ENCODE measurements at places on chromosomes 1 and 21.
A peak's percentile ranks its signal among the peaks of the same experiment; 100 is the strongest.

DNA sequence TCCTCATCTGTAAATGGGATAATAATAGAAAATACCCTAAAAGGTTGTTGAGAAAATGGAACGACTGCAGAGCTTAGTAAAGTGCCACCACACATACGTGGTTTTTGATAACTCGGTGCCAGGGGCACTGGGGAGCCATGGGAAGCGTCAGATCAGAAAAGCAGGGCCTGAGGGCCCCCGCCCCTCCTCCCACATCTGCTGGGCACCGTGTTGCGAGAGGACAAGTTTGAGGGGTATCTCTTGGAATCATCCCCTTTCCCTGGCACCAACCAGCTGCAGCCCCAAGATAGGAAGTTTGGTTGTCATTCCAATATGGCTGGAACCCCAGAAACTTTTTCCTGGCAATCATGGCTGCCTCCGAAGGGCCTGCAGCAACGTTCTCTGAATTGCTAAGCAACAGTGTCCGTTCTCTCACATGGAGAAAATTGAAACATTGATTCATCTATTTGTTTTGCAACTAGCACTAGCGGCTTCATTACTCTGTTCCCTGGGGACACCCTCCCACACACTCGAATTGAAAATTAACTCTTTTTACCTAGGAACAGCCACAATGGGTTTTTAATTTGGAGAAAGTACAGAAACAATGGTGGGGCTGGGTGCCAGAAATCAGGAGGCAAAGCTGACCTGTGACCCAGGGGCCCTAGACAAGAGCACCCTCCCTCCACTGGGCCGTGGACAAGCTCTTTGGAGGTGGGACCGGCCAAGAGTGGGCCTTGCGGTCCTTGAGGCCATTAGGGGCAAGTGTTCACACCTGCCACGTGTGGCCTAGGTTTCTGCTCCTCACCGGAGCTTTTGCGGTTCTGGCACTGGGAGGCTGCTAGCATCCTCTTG lies 190.0 kb upstream of the VAMP3 start:
- DNase-seq, result no peak

DNA sequence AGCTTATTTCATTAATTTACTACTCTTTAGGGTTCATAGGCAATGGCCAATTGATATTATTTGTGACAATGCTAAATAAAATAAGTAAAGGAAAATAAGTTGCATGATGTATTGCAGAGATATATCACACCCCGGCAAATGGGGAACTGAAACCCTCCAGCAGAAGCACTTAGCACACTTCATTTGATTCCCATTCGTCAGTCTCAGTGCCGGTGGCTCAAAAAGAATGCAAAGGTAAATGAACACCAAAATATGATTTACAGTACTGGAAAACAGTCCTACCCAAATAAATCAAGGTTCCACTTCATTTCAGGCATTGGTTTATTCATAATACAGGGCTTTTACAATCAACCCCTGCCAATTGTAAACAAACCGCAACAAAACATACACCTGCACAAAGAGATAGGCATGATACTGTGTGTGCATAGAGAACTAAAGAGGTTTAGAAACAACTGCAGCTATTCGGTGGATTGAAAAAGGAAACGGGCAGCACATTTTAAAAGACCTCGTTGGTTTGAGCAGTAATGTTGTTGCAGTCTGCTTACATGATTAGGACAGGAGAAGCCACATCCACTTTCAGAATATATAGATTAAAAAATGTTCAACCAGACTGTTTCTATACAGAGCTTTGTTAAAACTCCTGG lies 1019.2 kb downstream of the TTLL7 start:
- DNase-seq, result no peak

DNA sequence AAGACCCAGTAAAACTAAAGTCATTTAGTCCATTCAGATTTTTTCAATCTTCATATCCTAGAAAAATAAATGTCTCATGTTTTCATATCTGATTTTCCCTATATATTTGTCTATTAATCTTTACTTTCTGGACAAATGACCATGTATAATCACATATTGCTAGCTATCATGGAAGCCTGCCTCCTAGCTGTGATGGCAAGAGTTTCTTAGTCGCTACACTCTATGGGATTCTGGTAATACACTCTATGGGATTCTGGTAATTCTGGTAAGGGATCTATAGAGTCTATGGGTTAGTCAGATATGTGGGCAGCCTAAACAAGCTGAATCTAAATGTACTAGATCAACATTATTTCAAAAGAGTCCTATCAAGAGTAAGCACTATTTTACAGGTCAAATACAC lies 198.7 kb upstream of the LHX8 start:
- DNase-seq, result no peak

- DNase-seq, result no peak
Observed at GRCh38 chr1:24323281-24323680, 4.1 kb downstream of the GRHL3 start.

GRCh38 chr1:161777261-161777660 lies 11.1 kb downstream of the ATF6 start:
- DNase-seq, result no peak

DNA sequence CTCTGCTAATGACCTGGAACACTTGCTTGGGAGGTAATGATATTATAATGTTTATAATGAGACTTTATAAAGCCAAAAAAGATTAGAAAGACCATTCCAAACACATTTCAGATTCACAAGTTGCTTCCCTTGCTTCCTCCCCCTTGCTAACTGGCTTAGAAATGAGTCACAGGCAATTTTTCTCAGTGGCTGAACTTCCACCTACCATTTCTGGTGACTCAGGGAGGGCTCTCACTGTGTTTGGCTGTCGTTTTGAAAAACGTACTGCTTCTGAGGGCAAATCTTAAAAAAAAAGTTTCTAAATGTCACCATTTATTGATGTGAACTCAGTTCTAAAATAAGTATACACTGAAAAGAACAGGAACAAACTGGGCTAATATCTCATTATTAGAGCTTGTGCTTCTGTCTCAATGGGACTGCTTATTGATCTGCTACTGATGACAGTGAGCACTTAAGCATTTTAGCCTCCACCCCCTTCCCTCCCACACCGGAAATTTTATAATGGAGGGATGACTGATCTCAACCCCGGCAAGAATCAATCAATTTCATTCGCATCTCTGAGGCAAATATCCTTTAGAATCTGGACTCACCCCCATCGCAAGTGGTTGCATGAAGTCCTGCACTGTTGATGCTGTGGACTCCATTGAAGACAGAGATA lies 278.3 kb downstream of the KCTD3 start:
- DNase-seq, result no peak

DNA sequence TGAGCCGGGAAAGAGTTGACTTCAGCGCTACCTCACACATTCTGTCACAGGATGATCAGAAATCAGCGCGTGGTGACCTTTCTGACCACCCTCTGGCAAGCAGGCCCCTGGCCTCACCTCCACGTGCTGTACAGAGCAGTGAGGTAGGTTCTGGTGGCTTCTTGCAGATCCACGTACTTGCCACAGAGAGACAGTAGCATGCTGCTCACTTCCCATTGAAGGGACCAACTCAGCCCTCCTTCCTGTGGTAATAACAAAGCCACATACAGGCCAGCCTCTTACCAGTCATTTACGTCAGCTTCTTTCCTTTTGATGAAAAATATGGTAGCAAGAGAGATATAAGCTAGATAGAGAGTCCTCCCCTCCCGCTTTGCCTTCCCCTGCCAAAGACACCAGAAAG lies 200.7 kb downstream of the CHRM3 start:
- DNase-seq, result peak; percentile 29

DNA sequence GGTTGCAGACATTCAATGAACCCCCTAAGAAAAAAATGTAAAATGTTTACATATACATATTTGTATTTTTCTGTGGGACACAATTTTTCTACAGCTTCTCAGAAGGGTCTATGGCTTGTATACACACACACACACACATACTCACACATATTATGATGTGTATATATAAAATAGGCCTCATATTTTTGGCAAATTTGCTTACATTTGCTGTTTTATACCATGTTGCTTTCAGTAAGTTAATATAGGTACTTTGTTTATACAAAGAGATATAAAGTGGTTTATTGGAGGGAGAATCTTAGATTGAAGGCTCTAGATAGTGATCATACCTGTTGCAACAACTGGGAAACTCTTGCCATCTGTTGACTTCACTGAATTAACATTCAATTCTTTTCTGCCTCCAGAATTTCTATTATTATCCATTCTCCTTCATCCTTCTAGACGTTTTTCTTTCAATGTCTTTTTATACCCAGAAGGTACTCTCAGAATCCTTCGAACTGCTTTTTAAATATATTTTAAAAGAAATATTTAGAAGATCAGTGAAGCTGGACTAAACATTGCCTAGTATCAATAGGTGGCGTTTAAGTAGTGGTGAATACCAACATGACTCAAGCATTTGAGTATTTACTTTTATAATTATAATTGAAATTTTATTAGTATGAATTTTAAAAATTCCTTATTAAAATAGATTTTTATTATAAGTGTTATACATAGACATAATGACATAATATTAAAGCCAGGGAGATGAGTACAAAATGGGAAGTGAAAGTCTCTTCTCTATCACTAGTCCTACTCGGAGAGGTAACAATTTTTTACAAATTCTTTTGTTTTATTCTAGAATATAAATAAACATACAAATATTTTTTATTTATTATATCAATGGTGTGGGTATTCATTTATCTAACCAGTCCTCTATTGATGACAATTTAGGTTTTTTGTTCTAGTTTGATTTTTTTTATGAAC lies 10.2 kb downstream of the CD55 start:
- DNase-seq, result no peak

GRCh38 chr1:94738371-94738770 lies 81.8 kb upstream of the SLC44A3 start:
- DNase-seq, result no peak

DNA sequence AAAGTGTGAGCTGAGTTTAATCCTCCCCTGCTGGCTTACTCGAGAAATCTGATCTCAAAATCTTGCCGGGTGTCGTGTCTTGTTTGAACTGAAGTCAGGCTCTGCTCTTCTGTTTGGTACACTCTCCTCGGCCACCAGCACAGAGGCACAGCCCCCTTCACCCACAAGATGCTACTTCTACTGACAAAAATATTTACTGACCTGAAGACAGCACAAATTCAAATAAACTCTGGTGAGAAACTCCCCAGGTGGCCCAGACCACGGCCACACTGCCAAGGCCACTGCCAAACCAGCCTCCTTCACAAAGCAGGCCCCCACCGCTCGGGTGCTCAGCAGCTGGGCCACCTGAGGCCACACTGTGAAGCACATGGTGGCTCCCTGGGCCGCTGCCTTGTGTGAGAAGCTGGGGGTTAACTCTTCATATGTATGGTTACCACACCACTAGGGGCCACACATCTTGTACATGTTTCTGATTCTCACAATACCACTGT lies 80.6 kb downstream of the TGFBR3 start:
- peak; percentile 23 for DNase-seq

DNA sequence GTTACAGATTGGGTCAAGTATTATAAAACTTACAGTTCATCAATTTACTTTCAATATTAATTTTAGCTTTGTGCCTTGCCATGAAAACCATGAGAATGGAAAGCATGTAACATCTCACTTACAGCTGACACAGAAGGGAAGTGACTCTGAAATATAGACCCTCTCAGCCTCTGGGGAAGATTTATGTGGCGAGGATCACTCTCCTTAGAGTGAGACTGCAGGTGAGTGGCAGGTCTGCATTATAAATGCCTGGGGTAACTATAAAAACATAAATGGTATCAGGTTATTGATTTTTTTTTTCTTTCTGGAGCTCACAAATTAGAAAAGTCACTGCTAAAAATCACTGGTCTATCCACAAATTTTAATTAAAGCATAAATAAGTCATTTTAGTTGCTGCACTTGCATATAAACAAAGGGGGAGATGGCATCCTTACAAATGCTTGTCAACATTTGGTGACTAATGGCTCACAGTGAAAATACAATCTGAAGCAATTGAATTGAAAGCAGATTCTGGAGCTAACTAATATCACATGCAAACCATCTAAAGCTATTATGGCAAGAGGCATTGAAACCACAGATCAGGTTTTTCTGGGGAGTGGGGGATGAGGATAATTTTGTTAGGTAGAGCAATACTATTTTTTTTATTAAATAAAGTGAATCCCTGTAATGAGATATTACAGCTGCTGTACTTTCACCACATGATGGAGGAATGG lies 200.9 kb downstream of the TM2D1 start:
- no peak for DNase-seq

GRCh38 chr1:64043288-64043687 lies 160.1 kb upstream of the UBE2U start:
- DNase-seq, result no peak

DNA sequence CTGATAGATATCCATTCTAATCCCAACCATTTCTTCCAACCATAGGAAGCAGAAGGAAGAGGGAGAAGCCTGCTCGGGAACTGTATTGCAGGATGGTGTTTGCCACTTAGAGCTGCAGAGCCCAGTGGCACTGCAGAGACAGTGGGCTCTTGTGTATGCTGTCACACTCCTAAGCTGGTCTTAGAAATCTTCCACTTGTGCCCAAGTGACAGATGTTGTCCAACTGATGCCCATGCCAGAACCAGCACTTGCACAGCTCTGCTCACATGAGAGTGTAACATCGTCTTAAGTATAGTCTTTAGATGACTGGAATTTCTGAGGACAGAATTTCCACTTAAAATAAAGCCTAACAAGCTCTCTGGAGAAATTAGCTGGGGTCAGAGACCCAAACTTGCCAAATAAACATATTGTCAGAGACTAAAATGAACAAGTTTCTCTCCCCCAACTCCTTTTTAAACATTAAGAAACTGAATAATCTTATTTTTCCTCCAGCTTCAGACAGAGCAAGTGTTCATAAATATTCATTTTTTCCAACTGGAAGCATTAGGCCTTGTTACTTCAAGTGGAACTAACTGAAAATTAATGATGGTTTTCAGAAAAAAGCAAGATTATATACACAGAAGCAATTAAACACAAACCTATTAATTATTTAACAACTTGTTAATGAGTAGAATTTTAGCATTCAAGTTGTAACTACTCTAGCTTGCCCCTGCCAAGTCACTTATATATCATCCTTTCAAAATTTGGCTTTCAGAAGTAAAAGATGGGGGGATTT lies 577.3 kb downstream of the AJAP1 start:
- no peak for DNase-seq

DNA sequence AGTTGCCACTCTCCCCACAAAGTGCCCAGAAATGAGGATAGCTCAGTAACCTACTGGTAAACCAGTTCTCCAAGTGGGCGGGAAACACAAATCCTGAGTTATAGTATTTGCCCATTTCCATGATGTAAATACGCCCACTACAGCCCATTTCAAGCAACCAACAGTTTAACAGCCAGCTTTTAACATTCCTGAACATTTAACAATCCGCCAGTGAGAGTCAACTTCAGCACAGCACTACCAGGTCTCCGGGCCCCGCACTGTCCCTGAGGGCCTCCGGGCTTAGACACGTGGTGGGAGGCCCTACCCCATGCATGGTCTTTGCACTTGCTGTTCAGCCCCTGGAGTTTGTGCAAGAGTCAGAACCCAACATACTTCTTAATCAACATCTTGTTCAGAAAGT lies 132.0 kb upstream of the CTTNBP2NL start:
- no peak for DNase-seq

- DNase-seq, result no peak
Observed at GRCh38 chr1:204130981-204131892, 20.6 kb downstream of the ETNK2 start.

GRCh38 chr1:157043685-157044084 lies 1.9 kb downstream of the ARHGEF11 start:
- no peak for DNase-seq
